Smooth muscle cell of the coronary artery (primary cell): ENCODE measurements at places on chromosomes 3 and 15. TPM values are rescaled to one million over a fixed set of nuclear protein-coding genes. Genes with fewer than 3 reads are reported as not detected.

Gene RBSN
- total RNA-seq = 18.9 and 26.3 TPM in 2 replicates

Gene SMCO1
- total RNA-seq = not detected in 2 replicates

Gene KCNH8
- total RNA-seq = not detected in 2 replicates

Gene PLIN1
- total RNA-seq = under 0.01 and 0.15 TPM in 2 replicates

Gene FBXO40
- not detected in 2 replicates for total RNA-seq

Gene GMNC
- total RNA-seq = not detected in 2 replicates

Gene SPESP1
- 0.59 and 5.1 TPM in 2 replicates for total RNA-seq

Gene ZNF80
- total RNA-seq = not detected in 2 replicates

Gene ARL6
- total RNA-seq = 6.6 and 7.1 TPM in 2 replicates

Gene ISG20
- 2.3 and 3.2 TPM in 2 replicates for total RNA-seq

Gene MORC1
- total RNA-seq = not detected in 2 replicates

Gene SLC24A5
- not detected in 2 replicates for total RNA-seq

Gene CD96
- total RNA-seq = 0.08 TPM in 1 of 2 replicates, not detected in the other

Gene SNTN
- total RNA-seq = not detected in 2 replicates

Gene RPLP1
- 61.6 and 77.6 TPM in 2 replicates for total RNA-seq
